Astrocyte of the spinal cord (primary cell): ENCODE measurements at places on chromosomes 11 and 22.
A peak's percentile ranks its signal among the peaks of the same experiment; 100 is the strongest.

DNA sequence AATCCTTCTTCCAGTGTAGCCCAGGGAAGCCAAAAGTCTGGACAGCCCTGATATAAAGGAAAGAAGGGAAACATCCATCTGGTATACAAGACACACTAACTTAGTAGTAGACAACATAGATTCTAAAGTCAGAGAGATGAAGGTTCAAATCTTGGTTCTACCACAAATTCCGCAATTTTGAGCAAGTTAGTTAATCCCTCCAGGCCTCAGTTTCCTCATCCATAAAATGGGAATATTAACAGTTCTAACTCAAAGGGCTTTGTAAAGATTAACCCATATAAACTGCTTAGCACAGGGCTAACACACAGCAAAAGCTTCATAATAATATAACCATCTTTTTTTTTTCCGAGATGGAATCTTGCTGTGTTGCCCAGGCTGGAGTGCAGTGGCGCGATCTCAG is 10.7 kb downstream of the LRP4 start:
- no peak for DNase-seq

DNA sequence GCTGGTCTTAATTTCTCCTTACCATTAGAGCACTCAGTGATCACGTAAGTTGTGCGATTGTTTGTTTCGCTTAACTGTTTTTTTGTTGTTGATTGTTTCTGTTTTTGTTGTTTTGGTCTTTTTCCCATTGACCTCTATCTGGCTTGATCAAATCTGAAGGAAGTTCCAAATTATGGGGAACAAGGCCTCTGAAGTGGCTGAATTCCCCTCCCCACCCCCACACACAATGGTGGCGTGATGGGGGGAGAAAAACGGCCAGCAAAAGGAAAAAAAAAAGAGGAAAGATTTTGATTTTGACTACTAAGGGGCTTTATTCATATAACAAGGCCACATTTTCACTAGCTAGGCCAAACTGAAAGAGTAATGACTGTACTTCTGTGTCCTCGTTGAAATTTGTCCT is 53.6 kb downstream of the OSBPL5 start:
- no peak for DNase-seq

DNA sequence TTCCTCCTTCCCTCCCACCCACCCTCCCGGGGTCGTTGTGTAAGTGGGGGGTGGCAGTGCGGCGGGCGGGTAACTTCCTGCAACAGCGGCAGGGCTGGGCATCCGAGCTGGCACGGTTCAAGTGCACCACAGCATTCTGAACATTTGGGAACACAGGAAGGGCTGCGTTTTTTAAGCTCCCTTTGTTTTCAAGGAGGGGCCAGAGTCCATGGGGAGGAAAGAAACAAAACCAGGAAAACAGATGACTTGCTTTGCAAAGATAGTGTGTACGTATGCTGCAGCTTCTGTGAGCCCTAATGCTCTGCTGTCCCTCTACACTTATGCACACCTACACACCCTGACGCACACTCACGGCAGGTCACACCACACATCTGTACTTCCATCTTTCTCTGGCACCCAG is 152.5 kb downstream of the FBXO7 start:
- DNase-seq: no peak

DNA sequence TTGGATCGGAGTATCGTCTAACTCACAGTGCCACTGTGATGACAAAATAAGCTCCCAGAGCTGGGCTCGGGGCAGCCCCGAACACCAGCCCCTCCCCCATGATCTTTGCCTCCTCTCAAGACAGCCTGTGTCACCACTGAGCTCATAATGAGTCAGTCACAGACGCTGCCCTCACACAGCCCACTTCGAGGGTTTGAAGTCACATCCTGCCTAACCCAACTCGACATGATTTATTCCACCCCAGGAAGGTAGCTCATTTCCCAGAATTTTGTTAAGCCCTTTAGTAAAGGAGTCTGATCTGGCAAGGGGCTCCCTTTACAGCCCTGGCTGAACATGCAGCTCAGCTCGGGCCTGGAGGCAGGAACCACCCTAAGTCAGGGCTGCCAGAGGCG is 22.8 kb downstream of the MYH9 start:
- DNase-seq: peak; percentile 97

- DNase-seq: peak; percentile 76
Measured at GRCh38 chr22:29716814-29717545, 2.8 kb upstream of the CABP7 start.

- no peak for DNase-seq
Measured at GRCh38 chr11:77501758-77502157, 27.9 kb upstream of the PAK1 start.

DNA sequence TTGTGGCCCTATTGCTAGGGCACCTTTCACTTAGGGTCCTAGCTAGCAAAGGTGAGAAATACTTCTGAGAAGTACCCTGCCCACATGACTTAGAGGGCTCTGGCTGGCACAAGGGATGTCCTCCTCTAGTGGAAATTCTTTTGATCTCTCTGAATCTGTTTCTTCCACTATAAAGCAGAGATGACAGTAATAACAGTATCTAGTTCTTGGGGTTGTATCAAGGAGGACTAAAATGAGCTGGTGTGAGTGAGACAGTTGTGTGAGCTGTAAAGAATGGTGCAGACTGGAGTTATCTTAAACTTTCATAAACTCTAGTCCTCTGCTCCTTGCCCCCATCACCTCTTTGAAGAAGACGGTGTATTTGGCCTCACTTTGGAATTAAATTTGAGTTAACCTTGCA is 157.8 kb upstream of the PLET1 start:
- no peak for DNase-seq

- no peak for DNase-seq
Measured at GRCh38 chr11:74984070-74984469, 4.7 kb upstream of the NEU3 start.

- peak; percentile 27 for DNase-seq
Measured at GRCh38 chr11:106331176-106331575, 253.7 kb downstream of the AASDHPPT start.

GRCh38 chr11:17599460-17599925 is 52.4 kb downstream of the OTOG start:
- DNase-seq: no peak

- DNase-seq: no peak
Measured at GRCh38 chr11:43732225-43732624, 51.7 kb downstream of the HSD17B12 start.

DNA sequence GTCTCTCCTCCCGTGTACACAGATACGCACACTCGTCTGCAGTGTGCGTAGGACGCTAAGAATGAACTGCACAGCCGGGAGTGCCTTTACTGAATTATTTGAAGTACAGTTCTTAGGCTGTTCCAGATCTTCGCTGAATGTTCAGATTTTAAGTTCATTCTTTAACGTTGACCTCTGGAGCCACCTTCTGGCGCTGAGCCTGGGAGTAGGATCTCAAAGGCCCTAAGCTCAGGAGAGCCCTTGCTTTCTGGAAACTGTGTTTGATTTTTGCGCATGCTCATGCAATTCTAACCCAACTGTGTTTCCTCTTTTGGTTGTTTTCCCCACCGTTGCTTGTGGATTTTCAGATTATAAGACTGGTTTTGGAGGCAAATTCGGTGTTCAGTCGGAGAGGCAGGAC is 22.8 kb downstream of the CTTN start:
- no peak for DNase-seq
